ENCODE measurements at places on chromosomes 16 and 17.

GRCh38 chr17:72441909-72442308 lies 321.1 kb downstream of the SOX9 start:
- no peak for DNase-seq

GRCh38 chr17:81031566-81032550 lies 3.1 kb upstream of the BAIAP2 start:
- no peak for DNase-seq

- DNase-seq: no peak
Observed at GRCh38 chr17:77304051-77304745, 163.4 kb downstream of the SEC14L1 start.

DNA sequence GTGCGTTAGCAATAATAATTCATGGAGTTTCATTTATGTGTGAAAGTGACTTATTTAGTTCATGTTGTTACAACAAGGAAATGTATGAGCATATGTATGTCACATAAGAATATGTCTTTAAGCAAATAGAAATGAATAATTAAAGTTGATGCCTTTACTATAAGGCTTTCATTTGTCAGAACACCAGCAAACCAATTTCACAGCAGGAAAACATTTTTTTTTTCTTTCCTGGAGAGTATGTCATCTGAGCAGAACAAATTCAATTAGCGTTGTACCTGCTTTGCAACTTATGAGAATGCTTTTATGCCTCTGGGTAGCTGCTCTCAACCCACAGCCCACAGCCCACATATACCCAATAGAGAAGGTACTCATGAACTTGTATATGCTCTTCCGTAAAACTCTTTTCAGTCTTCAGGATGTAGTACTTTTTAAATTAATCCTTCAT lies 26.3 kb upstream of the APOH start:
- DNase-seq: no peak

- no peak for DNase-seq
Observed at GRCh38 chr17:74810699-74811485, 34.7 kb upstream of the NAT9 start.

- no peak for DNase-seq
Observed at GRCh38 chr17:38463451-38463858, 35.2 kb downstream of the ARHGAP23 start.

GRCh38 chr17:40242774-40243173 lies 23.7 kb downstream of the WIPF2 start:
- no peak for DNase-seq

- no peak for DNase-seq
Observed at GRCh38 chr17:27741361-27741861, 58.9 kb downstream of the NOS2 start.

DNA sequence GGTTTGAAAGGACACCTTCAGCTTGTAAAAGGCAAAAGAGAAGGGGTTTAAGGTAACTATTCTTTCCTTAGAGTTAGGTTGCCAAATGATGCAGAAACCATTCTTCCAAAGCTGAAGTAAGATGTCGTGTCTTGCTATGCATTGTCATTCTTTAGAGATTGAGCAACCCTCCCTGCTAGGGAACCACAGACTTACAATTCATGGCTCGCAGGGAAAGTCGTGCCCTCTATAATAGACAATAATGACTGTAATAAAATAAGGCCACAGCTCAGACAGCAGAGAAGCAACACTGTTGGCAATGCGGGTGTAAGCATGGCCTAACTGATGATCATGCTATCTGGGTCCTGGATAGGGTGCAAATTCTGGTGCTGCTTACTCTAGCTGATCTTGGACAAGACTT lies 129.6 kb upstream of the CDH13 start:
- DNase-seq: no peak

- no peak for DNase-seq
Observed at GRCh38 chr17:78672871-78673371, 95.7 kb upstream of the DNAH17 start.

All from fibroblast of the conjunctiva (primary cell).